NCI-H1105 (cell line): ENCODE measurements at places on chromosomes 2 and 18.

DNA sequence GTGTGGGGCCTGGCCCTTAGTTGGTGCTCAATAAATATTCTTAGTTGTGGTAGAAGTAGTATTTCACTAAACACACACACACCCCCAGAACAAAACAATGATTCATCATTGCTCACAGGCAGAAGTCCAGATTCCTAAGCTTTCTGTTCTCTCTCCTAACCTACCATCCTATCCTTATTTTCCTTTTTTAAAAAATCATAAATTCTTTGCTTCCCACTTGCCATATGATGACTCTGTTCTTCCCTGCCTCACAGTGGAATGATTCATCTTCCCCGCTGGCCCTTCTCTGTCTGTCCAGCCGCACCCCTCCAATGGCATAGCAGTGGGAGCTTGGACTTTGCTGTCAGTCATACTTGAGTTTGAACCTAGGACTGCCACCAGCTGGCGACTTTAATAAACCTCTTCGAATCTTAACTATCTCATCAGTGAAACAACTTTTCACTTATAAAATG, 5.2 kb downstream of the EML6 start:
- DNase-seq: no peak

DNA sequence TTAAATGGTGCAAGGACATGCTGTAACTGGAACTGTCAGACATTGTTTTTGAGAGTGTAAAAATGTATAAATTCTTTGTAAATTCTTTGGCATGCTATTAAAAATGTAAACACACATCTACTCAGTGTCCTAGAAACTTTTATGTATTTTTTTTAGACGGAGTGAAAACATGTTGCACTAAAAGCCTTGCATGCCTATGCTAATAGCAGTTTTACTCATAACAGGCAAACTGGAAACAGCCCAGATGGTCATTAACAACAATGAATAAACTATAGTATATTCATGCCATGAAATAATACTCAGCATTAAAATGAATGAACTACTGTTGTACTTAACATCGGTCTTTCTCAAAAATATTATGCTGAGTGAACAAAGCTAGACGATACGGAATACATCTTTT, 954.8 kb upstream of the DDX18 start:
- DNase-seq: no peak

GRCh38 chr2:117351396-117351795, 463.1 kb upstream of the DDX18 start:
- no peak for DNase-seq

- no peak for DNase-seq
Observed at GRCh38 chr2:226738191-226738820, 61.3 kb downstream of the IRS1 start.

- no peak for DNase-seq
Observed at GRCh38 chr2:230773039-230773773, 60.6 kb downstream of the CAB39 start.

- DNase-seq: no peak
Observed at GRCh38 chr2:189485146-189485545, 43.9 kb downstream of the WDR75 start.

DNA sequence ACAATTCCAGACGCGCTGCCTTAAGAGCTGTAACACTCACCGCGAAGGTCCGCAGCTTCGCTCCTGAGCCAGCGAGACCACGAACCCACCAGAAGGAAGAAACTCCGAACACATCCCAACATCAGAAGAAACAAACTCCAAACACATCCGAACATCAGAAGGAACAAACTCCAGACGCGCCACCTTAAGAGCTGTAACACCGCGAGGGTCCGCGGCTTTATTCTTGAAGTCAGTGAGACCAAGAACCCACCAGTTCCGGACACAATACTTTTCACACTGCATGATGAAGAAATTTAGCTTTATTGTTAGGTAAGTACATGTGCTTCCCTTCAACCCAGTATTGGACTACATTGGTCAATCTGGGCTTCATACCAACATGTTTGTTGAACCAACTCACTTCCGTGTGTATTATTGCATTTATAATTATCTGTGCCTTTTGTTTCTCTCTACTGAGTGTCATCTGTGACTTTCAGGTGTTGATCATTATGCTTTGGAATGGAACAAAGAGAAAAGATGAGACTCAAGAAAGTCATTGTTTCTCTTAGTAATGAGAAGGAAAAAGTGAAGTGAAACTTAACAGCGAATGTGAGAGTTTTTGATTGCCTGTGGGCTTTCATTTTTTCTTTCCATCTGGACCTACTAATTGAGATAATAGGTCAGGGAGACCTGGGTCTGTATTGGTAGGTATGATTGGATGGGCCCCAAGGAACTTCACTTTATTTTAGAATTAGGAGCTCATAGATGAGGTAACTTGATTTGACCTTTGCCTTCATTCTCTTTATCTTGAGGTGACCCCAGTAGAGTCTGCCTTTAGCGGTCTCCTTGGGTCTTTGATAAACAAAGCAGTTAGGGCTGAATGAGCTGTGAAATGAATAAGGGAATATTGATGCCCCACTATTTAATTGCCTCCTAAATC, 76.1 kb upstream of the CAVIN2 start:
- DNase-seq: no peak

DNA sequence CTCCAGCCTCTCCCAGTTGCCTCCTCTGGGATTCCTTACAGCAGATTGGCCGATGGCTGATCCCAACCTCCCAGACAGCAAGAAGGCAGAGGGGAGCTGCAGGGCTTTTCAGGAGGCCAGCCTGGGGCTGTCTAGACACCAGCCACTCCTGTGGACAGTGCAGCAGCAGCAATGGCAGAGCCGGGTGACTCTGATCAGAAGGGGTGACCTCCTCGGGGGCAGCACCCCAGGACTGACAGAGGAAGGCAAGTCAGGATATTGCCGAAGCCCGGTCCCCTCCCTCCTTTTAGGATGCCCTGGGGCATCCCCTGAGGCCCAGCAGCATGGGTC, 84.5 kb downstream of the INHBB start:
- no peak for DNase-seq

DNA sequence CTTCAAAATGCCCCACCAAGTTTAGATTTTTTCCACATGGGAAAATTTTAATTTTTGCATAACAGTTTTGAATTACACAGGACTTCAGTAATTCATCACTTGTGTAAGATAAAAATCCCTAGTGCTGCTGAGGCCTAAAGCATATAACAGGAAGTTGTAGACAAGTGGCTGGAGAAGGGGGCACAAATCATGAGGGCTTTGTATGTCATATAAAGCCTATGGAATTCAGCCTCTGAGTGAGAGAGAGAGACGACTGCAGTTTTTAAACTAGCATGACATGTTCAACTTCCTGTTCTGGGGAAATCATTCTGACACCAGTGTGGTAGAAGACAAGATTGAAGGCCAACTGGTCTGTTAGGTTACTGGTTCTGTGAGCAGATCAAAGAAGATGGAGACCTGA, 187.3 kb upstream of the CHST9 start:
- no peak for DNase-seq

GRCh38 chr2:24731040-24731439, 62.2 kb downstream of the PTRHD1 start:
- no peak for DNase-seq

DNA sequence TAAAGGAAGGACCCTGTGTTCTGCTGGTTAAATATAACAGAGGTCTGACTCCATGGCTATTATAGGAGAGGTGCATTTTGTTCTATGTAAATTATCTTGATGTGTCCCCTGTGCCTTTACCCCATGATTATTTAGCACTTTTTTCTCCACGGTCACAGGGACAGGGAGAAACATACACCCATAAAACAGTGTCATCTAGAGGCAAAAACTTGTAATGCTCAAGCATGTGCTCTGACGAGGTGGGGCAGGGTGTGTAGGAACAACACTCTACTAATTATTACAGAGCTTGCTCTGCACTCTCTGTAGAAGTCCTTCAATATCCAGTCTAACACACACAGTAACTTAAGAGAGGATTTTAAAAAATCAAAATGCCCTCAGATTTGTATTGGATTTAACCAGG, 187.9 kb downstream of the NEDD4L start:
- no peak for DNase-seq

GRCh38 chr18:3095921-3096320, 83.0 kb upstream of the LPIN2 start:
- no peak for DNase-seq

GRCh38 chr2:124875627-124876244, 850.6 kb downstream of the CNTNAP5 start:
- DNase-seq: no peak

DNA sequence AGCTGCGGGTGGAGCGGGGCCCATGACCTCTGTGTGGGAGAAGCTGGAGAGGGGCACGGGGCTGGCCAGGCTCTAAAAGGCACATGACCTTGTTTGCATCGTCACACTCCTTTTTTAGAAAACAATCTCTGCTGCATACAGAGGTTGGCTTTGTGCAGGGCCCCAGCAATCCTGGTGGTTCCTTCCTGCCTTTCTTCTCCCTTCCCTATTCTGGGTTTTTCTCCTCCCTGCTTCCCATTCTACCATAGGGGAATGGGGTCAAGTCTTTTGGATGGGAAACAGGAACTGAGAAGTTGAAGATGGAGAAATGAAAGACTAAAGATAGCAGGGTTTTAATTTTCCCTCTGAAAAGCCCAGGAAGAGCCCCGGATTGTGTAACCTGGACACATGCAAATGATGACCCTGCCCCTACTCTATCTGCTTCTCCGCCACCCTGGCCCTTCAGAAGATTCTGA, 53.9 kb downstream of the ASAP2 start:
- no peak for DNase-seq

DNA sequence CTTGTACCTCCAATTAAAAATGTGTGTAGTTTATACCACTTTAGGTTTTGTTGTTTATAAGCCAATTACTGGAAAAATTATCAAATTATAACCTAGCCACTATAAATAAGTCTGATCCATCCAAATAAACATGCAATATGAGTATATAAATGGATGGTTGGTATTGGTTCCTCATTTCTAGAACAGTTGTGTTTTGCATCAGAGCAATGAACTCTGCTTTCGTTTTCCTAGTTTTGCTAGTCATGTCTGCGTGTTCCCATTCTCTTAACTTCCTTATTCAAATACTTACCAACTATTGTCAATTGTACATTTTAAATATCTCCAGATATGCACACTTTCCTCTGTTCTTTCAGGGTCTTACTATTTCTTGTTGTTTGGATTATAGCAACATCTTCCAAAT, 641.7 kb downstream of the NR4A2 start:
- no peak for DNase-seq
